ENCODE measurements at places on chromosomes 1 and 21. TPM values are rescaled to one million over a fixed set of nuclear protein-coding genes. Genes with fewer than 3 reads are reported as not detected.

Gene LMX1A
- total RNA-seq, result not detected

DNA sequence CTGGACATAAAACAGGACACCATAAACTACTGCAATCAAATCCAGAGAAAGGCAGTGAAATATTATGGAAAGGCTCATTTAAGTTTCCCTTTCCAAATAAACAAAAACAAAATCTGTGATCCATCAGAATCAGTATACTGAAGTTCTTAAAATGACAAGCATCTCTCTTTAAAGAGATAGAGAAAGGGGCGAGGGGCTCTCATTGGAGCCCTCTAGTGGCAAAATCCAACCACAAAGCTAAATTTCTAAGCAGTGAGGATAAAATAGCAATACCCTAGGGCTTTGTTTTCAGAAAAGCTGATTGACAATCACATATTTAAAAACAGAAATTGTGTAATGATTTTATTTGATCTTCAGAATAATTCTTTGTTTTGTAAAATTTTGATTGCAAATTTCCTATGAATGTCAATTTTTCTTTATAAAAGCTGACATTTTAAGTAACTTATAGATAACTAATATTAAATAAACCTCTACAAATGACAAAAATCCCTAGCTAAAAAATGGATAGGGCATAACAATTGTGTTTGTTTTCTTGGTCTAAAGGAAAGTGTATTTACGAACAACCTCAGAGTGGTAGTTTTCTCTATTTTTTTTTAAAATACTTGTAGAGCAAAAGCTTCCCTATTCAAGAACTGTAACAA, 138.2 kb downstream of the COL24A1 start:
- DNase-seq, result peak; percentile 76

Gene FMO1
- total RNA-seq, result not detected

Gene PLA2G2D
- total RNA-seq, result not detected

DNA sequence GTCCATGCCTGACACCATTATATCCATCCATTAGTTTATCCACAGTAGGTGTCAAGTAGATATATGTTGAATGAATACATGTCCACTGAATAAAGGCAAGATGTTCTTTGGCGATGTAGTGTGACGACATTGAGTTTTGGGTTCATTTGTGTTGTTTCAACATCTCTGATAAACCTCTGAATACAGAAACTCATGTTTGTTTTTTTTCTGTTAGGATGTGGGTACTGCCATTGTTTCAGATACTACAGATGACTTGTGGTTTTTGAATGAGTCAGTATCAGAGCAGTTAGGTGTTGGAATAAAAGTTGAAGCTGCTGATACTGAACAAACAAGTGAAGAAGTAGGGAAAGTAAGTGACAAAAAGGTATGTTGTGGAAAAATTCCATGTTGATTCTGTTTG, 28.1 kb downstream of the MDM4 start:
- no peak for DNase-seq

Gene FAAH
- total RNA-seq, result 1.3 TPM

- no peak for DNase-seq
Observed at GRCh38 chr1:88175120-88175630, 508.9 kb upstream of the PKN2 start.
